ENCODE measurements at places on chromosomes 7 and 10.

DNA sequence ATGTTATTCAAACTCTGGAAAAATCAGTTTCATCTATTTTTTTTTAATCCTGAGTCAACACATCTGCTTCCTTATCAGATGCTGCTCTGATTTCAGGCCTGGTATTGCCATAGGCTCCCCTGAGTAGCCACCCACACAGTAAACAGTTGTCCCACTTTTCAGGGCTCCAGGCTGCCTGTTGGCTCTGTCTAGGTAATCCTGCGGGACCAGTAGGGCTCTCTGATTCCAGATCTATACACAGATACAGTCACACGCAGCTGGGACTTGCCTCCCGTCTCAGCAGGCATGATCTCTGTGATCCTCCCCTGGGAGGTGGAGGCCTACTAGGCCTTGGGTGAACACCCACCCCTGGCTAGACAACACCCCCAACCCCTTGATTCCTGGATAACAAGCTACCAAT, 206.1 kb downstream of the CREB5 start:
- DNase-seq = no peak

- DNase-seq = no peak
Observed at GRCh38 chr7:27191833-27192545, 7.0 kb upstream of the HOXA11 start.

DNA sequence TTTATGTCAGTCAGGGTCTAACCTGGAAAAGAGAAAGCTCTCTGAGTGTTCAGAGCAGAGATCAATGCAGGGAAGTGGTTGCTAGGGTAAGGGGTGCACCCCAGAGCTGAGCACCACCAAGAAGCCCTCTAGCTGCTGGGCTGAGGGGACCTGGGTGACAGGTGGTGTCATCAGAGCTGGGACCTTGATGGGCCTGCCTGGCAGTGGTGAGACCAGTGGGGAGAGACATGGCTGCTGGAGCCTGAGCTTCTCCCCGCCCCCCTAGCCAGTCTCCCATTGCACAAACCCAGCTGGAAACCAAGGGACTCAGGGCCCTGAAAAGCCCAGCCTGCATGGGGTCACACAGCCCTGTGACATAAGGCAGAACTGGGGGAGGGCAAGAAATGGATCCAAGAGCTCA, 49.1 kb upstream of the OSBPL3 start:
- DNase-seq = no peak

GRCh38 chr7:23234569-23235296, 11.8 kb upstream of the GPNMB start:
- DNase-seq = no peak

DNA sequence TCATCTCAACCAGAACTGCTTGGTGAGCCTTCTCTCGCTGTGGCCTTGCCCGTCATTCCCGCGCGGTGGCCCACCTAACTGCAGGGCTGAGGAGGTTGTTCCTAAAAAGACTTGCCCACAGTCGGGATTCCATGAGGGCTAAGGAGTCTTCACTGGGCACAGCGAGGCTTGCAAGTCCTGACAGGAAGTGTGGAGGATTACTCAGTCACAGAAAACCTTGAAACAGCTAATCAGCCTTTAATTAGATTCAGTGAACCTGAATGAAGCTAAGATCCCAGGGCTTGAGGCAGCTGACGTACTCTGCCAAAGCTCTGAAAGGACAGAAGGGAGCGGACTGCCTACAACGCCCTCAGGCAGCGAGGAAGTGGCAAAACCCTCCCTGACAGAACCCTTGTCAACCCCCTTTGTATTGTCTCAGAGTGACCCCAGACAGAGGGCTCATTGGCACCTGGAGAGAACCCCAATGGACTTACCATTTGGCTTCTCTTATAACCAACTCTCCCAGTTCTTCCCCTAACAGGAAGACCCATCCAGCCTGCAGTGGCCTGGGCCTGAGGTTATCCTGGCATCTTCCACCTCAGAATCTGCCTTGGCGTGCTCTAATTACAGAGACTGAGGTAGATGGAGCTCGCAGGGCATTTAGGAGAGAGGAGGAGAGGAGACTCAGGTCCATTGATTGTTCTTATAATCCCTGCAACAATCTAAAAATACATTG, 2.5 kb upstream of the LAMB4 start:
- no peak for DNase-seq

DNA sequence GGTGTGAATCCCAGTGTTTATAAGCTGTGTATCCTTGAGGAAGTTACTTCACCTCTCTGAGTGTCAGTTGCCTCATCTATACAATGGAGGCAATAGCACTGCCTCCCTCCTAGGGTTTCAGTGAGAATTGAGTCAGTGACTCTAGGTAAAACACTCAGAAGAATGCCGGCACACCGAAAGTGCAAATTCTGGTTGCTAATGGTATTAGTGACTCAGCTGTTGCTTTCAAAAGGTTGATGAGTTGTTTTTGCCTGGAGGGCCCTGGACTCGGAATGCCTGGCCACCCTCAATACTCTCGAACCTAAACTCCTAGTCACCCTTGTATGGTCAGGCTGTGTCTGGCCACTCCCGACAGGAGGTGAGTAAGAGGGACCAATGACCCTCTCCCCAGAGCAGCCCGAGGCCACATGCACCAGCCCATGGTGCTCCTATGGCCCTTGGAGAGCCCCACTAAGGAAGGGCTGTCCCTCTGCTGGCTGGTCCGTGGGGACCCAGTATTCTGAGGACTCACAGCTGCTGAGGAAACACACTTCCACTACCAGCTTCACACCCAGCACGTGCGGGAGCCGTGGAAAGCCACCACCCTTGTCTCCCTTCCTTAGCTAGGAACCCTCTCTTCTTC, 60.2 kb downstream of the CALML3 start:
- DNase-seq = no peak

DNA sequence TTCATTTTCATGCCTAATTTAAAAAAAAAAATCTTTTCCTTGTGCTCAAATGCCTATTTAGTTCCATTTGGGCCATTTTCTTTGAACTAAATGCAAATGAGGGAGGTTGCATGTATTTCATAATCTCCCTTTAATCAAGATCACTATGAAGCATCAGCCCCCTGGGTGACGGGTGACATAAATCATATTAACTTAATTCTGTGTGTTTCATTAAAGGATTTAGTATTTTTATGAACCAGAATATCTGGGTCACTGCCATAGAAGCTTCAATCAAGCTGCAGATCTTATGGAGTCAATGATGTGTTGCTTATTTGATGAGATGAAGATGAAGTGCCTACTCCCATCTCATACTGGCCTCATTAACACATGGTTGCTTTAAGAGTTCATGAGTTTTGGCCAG, 301.9 kb upstream of the PRKCQ start:
- no peak for DNase-seq

- no peak for DNase-seq
Observed at GRCh38 chr7:43559171-43559945, 23.6 kb upstream of the STK17A start.

DNA sequence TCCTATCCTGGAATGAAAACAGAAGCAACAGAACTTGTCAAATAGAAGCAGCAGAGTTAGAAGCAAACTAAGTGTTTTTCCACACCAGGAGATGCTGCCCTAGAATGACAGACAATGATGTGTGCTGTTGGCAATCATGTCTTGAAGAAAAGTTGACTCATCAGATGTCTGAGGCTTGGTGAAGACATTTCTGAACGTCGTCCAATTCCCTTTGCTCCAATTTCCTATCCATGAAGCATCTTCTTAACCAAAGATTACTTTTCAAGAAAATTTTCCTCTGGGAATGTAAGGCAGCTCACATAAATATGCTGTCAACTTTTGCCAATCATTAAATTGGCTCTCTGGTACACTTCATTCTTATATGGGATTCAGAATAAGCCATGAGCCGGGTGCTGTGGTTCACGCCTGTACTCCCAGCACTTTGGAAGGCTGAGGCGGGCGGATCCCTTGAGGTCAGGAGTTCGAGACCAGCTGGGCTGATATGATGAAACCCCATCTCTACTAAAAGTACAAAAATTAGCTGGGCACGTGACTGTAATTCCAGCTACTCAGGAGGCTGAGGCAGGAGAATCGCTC, 34.6 kb downstream of the MALSU1 start:
- no peak for DNase-seq

GRCh38 chr7:112172870-112173567, 33.2 kb downstream of the DOCK4 start:
- no peak for DNase-seq

DNA sequence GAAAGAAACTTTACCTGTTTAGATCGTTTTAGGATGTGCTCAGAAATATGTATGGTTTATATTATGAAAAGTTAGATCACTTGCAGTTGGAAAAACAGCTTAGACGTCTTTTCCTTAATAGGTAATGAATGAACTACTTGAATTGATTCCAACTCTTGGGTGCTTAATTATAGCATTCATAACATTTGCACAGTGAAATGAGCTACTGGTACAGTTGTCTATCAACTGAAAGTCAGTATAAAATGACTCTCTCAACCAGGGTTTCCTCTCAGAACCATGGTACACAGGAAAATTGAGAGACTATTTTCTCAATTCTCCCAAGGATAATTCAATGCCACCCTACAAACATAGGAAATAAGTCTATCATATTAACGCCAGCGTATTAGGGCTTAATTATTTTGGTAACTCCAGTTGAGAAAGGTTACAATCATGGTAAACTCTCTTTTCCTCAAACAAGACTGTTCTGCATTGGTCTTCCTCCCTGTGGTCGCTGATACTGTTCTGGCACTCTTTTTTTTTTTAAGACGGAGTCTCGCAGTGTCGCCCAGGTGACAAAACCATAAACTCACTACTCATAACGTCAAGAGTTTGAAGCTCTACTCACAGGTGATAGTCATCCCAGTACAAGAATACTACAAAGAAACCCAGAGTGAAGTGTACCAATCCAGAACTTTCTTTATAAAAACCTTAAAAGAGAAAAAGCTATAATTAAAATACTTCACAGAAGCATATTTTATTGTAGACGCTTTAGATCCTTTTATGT, 2.0 kb downstream of the ANLN start:
- no peak for DNase-seq

GRCh38 chr7:158849768-158850544, 6.4 kb upstream of the DYNC2I1 start:
- no peak for DNase-seq

- no peak for DNase-seq
Observed at GRCh38 chr10:79071396-79071923, 2.7 kb downstream of the ZMIZ1 start.

DNA sequence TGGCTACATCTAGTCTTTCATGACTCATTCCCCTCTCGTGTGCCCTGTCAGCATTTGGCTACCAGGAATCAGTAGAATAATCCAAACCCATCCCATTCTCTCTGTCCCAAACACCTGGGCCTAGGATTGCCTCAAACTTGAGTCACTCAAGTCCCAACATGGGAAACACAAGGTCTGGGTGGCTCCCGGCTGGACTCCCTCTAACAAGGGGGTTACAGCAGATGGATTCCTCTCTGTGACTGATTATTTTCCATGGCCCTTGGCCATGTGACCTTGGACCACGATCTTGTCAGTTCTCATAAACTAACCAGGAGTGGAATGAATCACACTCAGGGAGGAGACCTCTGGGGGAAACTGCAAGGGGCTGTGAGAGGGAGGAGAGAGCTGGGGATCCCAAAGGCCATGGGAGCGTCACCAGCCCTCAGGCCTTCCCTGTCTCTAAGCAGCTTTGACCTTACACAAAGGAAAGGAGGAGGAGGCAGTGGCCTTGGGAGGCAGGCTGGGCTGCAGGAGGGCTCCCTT, 533.1 kb downstream of the KCNMA1 start:
- no peak for DNase-seq

DNA sequence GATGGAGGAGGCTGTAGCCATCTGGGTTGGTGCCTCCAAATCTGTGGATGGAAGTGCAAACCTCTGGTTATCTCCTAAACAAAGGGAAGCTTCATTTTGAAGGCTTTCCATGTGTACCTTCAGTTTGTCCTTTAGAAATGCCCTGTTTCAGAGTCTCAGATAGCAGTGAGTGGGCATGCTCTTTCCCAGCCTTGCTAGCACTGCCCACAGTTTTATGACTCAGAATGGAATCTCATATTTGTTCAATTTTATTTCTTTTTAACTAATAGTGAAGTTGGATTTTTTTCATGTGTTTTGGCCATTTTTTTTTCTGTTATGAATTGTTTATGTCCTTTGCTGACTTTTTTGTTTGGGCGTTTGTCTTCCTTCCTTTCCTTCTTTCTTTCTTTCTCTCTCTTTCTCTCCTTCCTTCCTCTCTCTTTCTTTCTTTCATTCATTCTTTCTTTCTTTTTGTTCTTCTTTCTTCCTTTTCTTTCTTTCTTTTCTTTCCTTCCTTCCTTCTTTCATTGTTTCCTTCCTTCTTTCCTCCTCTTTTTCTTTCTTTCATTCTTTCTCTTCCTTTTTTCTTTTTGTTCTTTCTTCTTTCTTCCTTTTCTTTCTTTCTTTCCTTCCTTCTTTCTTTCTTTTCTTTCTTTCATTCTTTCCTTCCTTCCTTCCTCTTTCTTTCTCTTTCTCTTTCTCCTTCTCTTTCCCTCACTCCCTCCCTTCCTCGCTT, 25.6 kb downstream of the PRF1 start:
- no peak for DNase-seq

DNA sequence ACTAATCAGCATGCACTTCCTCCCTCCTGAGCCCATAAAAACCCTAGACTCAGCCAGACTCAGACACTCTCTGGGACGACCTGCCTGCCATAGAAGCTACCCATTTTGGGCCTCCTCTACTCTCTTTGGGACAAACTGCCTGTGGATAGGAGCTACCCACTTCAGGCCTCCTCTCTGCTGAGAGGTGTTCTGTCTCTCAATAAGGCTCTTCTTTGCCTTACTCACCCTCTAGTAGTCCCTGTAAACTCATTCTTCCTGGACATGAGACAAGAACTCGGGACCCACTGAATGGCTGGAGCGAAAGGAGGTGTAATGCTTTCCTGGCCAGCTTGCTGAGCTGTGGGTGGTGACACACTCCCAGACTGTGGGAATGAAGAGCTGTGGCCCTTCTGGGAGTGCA, 424.8 kb upstream of the FZD8 start:
- DNase-seq = no peak

DNA sequence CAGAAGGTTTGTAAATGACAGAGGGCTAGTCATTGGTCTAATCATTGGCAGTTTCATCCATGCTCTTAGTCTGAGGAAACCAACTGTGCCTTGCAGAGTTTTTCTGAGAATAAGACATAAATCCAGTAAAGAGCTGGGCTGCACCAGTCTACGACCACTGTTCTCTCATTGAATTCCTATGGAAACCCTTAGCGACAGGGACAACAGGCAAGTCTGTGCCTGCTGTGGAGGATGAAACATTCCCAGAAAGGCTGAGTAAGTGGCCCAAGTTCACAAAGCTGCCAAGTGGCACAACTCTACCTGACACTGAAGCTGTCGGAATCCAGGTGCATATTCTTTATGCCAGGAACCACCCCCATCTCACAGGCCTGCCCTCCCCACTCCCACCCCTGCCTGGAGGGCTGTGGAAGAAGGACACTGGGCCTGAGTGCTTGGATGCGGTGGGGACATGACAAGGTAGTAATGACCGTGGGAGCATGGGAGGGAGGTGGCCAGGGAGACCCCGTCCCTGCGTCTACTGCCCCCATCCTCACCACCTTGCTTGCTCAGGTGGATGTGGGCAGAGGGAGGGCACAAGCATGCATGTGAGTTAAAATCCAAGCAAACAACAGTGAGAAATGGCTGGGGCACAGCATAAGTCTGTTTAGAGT, 58.0 kb downstream of the VSTM4 start:
- no peak for DNase-seq

Data from stimulated activated CD8-positive, alpha-beta memory T cell treated with anti-CD3 and anti-CD28 coated beads, Interleukin-2, amount 100 ng/mL, for 48 hours (primary cell).